ENCODE measurements at places on chromosomes 1 and 21.

- no peak for DNase-seq
These were observed 397.5 kb upstream of the PLXNA2 start for GRCh38 chr1:208641579-208642280.

GRCh38 chr1:26788836-26789611 lies 1.3 kb downstream of the PIGV start:
- DNase-seq: peak; percentile 83

DNA sequence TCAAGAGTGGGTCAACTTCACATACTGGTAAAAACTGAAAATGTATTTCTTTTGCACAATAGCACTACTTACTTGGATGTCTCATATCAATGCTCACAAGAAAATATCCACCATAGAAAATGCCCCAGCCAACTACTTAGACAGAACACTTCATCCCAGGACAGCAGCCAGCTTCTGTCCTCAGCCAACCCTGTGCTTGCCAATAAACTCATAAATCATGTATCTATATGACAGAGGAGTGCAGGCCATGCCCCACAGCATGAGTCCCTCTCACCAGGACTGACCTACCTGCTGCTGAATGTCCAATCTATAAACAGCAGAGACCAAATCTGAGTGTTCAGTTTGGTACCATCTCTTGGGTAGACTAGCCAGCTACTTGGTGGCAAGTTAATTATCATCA lies 179.3 kb downstream of the OMA1 start:
- DNase-seq: no peak

DNA sequence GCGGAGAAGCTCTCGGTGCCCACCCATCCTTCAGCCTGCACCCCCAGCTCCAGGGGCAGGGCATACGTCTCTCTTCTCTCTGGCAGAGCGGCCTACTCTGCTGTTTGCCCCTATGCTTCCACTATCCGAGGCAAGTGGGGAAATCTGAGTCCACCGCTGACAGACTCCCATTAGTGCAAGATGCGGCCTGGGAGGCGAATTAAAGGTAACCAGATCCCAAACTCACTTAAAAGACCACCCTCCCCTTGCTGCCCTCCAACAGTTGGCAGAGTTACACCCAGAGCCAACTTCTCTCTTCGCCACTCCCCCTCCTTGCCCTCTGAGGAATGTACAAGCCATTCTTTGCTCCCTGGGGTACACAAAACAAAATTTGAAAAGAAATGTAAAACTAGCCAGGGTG lies 6.4 kb downstream of the FOXD3 start:
- no peak for DNase-seq

GRCh38 chr21:14757533-14758327 lies 211.6 kb upstream of the SAMSN1 start:
- no peak for DNase-seq

DNA sequence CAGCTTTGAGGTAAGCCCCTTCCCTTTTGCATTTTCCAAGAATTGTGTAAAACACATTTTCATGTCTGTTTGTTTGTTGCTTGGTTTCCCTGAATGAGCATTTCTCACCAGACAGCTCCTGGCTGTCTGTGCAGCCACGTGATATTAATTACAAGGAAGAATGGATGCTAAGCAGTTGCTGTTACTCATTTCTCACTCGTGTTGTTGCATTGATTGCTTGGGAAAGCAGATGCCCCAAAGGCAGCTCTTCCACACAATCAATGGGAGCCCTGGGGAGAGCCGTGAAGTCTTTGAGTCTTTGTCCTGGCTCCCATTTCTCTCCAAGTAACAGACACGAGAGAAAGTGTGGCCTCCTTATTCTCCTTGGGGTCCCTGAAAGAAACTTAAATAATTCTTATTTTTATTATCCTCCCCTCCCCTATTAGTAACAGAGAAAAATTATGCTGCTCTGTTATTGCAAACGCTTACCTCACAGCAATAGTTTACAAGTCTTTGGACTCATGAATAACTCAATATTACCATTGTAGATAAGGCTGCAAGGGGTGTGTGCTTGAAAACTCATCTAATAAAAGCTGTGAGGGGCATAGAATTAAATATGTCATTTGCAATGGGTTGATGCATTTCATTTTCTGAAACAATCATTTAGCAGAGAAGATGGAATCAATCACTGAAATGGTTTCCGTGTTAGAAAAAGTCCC lies 127.7 kb upstream of the CAMK1G start:
- DNase-seq: peak; percentile 74

DNA sequence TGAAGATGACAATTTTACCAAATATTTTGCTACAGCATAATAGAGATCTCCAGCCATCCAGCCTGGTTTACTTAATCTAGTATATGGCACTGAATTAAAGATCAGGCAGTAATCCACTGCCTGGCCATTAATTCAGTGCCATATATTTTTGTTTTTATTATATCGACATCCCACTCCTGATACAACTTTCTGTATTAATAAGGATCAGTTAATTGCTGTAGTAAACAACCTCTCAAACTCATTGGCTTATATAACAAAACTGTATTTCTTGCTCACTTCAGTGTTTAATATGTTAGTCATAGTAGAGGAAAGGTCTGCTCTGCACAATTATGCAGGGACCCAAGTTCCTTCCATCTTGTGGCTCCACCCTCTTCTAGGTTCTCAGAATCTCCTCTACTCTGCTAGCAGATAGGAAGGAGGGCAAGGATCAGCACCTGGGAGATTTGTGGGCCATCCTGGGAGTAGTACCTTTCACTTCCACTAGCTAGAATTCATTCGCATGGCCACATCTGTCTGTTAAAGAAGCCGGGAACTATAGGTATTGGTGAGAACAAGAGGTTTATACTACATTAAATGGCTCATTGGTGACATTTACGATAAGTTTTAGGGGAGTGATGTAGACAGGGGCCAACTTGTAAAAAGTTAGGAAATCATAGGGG lies 3.6 kb upstream of the ZDHHC18 start:
- no peak for DNase-seq

GRCh38 chr1:169099561-169099960 lies 6.9 kb upstream of the ATP1B1 start:
- no peak for DNase-seq

DNA sequence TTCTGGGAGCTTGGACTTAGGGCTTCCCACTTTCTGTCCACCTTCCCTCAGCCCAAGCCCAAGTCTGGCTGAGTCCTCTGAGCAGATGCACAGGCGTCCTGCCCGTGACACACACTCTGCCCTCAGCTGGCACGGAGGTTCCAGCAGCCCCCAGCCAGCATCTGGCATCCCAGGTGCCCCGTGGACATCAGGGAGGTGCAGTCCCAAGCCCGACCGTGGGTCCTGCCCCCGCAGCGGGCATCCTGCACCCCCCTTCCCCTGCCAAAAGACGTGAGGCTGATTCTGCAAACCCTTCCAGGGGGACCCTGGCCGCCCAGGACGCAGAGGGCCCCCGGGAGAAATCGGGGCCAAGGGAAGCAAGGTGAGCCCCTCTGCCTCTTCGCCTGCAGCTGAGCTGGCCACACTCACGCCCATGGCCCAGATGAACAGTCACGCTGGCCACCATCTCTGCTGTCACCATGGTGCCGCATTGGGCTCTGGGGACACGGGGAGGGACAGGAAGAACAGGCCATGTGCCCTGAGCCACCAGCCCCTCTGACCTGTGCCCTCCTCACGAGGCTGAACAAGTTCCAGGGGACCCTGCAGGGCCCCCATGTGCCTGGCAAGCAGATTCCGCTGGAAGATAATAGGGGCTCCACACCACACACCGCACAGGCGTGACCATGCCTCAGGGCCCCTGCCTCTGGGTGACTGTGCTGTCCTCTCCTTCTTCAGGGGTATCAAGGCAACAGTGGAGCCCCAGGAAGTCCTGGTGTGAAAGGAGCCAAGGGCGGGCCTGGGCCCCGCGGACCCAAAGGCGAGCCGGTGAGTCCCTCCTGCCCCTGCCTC lies 20.6 kb downstream of the COL6A2 start:
- DNase-seq: no peak

DNA sequence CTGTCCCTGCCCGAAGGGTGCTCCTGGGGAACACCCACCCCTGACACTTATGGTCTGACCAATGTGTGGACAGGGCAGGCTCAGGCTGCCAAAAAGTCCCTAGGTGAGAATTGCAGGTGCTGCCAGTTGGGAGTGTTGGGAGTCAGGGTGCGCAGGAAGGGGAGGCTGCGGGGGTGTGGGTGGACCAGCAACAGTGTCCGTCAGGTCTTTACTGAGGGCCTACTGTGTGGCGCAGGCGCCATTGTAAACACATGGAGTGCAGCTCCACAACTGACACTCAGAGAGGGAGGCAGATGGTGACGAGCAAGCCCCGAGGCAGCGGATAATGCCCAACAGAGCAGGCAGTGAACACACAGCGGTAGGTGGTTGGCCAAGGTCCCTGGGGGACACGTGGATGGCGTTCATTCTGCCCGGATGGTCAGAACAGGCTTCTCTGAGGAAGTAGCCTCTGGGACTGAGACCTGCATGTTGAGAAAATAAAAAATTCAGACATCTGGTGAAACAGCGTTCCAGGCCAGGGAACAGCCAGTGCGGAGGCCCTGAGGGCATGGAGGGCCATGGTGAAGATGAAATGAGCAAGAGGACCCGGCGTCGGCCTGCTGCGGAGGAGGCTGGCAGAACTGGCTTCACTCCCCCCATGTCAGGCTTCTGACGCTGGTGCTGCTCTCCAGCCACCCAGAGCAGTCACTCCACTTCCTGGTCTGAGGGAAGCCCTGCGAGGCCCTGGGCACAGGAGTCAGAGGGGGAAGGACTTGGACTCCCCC lies 136.2 kb upstream of the ZBTB40 start:
- no peak for DNase-seq

DNA sequence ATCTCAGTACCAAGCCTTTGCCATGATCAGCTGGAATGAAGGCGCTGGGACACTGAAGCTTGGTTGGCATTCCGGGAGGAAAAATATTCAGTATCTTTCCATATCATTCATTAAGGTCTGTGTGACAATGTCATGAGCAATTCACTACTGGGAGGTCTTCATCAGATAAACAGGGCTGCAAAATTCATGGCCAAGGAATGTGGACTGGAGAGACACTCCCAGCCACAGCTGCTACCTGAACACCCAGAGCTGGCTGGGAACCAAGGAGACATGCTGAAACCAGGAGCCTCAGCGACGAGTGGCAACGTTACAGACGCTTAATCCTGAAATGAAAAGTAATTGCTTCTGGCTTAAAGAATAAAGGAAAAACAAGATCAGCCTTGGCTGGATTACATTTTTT lies 30.6 kb upstream of the DDAH1 start:
- no peak for DNase-seq

DNA sequence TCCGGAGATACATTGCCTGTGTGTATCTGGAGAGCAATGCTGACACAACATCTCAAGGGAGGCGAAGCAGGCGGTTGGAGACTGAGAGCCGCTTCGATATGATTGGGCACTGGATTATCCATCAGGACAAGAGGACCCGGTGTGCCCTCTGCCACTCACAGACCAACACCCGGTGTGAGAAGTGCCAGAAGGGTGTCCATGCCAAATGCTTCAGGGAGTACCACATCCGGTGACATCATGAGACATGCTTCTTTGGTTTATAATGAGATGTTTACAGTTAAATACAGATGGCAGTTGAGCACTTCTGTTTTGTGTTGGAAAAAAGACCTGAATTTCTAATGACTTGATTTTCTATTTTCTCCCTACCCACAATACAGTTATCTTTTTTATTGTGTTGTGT lies 12.1 kb downstream of the PGBD2 start:
- peak; percentile 9 for DNase-seq

DNA sequence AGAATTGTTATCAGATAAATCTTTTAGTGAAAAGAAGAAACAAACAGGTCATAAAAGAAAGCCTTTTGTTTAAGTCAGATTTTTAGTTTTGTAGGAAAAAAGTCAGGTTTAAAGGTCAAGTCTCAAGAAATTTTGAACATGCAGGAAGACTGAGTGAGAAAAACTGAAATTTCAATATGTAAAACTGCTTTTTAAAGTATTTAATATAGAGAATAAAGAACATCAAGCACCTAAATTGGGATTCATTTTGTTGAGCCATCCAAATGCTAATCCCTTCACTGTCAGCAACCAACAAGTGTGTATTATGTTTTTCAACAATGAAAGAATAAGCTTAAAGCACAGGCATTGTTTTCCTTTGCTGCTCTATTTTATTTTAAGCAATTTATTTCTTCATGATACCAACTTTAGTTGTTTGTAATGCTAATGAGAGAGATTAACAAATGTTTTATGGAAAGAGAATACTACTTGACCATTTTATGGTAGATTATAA lies 114.9 kb upstream of the SERTAD4 start:
- DNase-seq: no peak

DNA sequence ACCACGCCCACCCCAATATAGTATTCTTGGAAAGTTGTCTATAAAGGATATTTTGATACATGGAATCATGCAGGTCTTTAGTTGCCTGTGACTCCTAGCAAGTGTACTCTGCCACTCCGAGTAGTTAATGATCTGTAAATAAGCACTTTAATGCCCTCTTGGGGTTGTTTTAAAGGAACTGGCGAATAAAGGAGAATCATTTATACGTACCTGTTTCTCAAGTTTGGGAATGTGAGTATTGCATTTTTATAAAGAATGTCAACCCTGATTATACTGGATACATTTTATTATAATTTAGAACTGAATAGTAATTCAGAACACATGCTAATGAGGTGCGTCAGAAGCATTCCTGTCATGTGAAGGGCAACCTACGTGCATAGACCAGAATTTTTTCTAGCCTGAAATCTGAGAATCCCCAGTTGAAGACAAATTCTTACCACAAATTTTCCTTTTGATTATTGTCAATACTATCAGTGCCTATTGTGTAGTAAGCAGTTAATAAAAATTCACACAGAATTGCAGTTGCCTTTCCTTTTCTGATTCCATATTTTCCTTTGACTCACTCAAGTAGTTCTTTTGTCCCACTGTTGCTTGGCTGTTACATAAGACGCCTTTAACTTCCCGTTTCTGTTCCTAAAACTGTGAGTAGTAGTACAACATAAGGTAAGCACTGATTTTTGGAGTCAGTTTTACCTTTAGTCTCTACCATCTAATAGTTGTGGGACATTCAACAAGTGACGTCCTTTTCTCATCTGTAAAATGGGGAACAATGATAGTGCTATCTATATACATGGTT lies 5.1 kb downstream of the AHCYL1 start:
- no peak for DNase-seq

DNA sequence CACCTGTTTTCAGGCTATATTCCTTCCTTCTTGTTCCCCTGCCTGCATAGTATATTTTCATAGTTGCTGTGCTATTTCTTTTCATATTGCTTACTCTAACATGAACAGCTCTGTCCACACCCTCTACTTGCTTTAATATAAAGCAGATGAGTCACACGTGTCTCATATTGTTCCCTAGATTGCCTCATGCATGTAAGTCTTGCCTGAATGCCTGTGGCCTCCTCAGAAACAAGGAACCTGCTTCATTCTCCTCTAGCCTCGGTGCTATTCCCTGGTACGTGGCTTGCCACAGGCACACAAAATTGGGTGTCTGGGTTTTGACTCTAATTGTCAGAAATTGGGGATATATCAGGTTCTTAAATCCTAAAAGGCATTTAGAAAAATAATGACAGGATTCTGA lies 16.5 kb upstream of the PKP1 start:
- DNase-seq: peak; percentile 30
